ENCODE measurements at places on chromosomes 7 and 10.

DNA sequence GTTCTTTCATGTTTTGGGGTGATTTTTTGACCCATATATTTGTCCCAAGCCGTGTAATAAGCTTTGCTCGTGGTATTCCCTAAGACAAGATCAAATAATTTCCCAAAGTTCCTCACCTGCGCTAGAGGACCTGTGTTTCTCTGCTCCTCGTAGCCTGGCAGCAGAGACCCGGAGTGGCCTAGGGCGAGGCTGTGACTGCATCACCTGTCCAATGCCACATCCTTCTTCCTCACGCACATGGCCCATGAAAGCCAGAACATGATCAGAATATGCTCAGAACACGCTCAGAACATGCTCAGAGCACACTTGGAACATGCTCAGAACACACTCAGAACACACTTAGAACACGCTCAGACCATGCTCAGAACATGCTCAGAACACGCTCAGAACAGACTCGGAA lies 23.8 kb downstream of the EN2 start:
- DNase-seq, result no peak

GRCh38 chr10:22657566-22658225 lies 56.7 kb downstream of the PIP4K2A start:
- no peak for DNase-seq

- DNase-seq, result no peak
Observed at GRCh38 chr10:34102893-34103506, 712.1 kb downstream of the PARD3 start.

DNA sequence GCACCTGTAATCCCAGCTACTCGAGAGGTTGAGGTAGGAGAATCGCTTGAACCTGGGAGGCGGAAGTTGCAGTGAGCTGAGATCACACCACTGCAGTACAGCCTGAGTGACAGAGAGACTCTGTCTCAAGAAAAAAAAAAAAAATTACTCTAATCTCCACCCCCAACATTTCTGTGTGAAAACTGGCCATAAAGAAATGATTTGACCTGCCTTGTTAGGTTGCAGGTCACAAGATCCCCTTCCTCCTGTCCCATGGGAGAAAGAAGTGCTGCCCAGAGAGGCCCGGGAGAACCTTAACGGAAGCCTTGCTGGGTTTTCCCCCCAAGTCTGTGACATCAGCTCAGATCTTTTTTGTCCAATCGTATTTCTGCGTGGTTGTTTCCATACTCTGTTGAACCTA lies 8.7 kb upstream of the CALHM1 start:
- DNase-seq, result no peak

- no peak for DNase-seq
Observed at GRCh38 chr7:6563936-6564770, 12.9 kb upstream of the GRID2IP start.

DNA sequence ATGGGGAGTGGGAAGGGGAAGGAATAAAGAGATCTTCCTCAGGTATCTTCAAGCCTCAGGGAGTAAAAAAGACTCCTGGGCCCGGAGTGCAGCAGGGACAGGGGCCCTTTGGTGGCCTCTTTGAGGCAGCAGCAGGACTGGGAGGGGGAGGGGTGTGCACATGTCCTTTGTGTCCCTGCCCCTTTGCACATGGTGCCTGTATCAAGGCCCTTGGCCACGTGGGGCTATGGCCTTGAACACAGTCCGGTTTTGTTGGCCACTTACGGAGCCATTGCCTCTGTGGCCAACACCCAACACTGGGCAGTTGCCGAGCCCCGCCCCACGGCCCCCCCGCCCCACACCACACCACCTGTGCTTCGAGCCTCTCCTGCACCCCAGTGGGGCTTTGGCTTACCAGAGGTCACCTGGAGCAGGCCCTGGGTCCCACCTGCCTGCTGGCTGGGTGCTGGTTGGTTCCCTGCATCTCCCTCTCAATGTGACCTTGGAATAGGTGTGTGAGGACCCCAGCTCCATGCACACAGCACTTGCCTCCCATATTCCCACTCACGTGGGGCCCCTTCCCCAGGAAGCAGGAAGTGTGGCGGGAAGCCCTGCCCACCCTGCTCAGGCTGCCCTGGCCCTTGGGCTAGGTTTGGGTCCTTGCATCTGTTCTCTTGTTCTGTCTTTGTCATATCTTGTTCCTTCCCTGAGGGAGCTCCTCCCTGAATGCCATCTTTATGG lies 5.4 kb downstream of the SAP25 start:
- no peak for DNase-seq

GRCh38 chr7:22402250-22402649 lies 45.3 kb upstream of the RAPGEF5 start:
- no peak for DNase-seq

Measured in stimulated activated CD8-positive, alpha-beta memory T cell treated with anti-CD3 and anti-CD28 coated beads, Interleukin-4, amount 100 ng/mL, for 1 hour (primary cell).